ENCODE measurements at places on chromosomes 4 and X.

- DNase-seq, result no peak
Observed at GRCh38 chr4:67749286-67749685, 4.9 kb downstream of the GNRHR start.

GRCh38 chrX:85065512-85066198 lies 62.0 kb downstream of the APOOL start:
- DNase-seq, result no peak

DNA sequence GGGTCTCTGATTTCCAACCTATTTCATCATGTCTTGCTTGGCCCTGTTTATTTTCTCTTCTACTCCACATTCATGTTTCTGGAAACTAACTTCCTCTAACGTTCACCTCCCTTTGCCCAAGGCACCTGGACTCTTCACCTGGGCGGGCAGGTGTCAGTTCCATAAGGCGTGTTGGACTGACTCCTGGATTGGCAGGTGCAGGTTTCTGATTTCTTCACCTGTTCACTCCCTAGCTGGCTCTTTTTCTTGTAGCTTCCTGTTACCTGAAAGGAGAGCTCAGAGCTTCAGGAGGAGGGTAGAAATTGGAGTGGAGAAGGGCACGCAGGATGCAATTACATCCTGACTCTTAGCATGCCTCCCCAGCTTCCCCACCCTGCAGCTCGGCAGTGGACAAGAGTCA lies 350.8 kb upstream of the KLF3 start:
- no peak for DNase-seq

- DNase-seq, result no peak
Observed at GRCh38 chr4:117634716-117635115, 399.6 kb upstream of the NDST3 start.

DNA sequence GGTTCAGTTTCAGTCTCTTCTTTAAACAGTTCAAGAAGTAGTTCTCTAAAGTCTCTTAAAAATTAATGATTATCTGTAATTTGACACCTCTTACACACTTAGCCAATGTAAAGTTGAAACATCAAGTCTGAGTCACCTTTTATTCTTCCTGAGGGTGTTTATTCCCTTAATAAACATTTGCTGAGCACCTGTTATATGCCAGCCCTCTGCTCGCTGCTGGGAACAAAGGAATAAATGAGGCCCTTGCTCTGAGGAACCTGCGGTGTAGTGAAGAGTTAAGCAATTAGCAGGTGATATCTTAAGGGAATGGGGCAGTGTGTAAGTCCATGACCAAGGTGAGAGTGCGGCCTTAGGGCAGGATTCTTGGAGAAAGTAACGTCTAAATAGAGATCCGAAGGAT lies 5.2 kb upstream of the NDNF start:
- DNase-seq, result no peak
